CD4-positive, alpha-beta T cell (primary cell): ENCODE measurements at places on chromosomes 2 and 18. TPM values are rescaled to one million over a fixed set of nuclear protein-coding genes. Genes with fewer than 3 reads are reported as not detected.

DNA sequence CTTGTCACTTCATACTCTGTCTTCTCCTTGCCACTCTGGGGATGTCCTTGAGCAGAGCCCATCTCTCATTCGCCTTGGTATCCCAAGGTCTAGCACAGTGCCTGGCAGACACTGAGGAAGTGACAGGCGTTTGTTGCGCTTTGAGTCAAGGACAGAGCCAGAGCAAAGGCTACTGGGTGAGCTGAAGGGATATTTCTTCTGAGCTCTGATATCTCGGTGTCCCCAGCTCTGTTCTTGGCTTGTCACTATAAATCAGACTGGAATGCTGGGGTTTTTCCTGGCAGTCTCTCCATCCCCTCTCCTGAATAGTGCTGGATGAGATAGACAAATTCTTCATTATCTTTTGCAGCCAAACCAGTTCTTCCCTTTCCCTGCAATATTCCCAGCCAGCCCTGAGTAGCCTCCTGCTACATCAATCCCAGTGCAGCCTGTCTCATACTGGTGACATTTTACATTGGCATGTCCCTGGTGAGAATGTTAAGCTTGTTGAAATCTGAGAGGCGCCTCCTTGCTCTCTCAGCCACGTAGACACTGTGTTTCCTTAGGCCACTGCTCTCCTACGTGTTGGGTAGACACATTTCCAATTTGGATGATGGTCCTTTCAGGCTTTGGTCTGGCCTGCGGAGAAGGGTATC is 61.7 kb downstream of the CTIF start:
- DNase-seq = no peak

- DNase-seq = no peak
These were observed 484 bp downstream of the APCDD1 start for GRCh38 chr18:10454681-10455557.

Gene AQP12B
- not detected for total RNA-seq

DNA sequence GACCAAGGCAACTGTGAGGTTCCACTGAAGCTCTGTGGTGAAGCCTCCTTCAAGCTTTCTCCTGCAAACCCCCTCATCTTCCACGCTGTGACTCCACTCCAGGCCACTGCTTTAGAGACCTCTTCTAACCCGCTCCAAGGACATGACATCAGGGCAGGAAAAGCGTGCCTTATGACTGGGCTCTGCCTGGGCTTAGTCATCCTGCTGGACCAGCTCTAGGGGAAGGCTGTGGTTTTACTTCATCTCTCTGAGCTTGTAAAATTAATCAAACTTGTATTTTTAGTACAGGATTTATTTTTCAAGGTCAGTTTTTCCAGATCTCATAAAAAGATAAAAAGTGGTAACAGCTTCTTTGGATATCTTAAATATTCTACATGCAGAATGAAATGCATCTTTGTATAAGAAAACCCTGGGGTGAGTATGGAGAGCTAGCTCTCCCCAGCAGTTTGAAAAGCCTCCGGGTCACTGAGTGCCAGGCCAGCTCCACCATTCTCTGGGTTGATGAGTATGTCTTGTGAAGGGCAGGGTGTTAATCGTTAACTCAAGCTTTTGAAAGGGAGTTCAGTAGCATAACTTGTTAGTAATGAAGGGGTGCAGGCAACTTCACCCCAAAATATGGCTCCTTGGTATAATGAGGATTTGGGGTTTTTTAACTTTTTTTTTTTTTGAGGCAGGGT is 33.1 kb upstream of the YPEL5 start:
- no peak for DNase-seq

Gene LBX2
- total RNA-seq = not detected

DNA sequence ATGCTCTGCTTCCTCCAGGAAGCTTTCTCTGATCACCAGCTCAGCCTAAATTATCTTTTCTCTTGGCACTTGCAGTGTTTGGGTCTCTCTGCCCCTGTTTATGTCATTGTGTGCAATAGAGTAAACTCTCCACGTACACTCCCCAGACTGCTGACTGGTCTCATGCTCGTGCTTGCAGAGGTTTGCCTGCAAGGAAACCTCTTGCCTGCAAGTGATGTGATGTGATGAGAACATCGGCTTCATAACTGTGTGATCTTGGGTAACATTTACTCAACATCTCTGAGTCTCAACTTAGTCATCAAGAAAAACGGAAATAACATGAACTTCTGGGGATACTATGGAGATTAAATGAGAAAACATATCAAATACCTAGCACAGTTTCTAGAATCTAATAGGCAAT is 92.3 kb downstream of the BIN1 start:
- no peak for DNase-seq

Gene LIPT1
- 13.3 TPM for total RNA-seq

DNA sequence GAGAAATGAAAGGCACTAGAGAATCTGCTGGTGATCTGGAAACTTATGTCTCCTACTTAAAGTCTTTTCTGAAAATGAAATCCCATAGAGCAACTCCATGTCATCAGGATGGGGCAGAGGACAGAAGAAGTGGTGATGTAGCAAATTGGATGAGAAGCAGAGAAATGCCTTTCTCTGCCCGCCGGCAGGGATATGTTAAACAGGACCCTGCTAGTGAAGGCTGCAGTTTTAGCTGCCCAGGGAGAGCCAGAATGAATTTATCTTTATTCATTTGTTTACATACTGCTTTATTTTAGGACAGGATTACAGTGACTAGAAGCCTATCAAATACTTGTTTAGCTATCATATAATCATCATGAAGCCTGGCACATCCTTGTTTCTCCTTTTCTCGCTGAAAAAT is 247.0 kb downstream of the DOK6 start:
- no peak for DNase-seq

Gene ECEL1
- not detected for total RNA-seq

GRCh38 chr2:227450311-227450841 is 21.6 kb upstream of the AGFG1 start:
- no peak for DNase-seq

DNA sequence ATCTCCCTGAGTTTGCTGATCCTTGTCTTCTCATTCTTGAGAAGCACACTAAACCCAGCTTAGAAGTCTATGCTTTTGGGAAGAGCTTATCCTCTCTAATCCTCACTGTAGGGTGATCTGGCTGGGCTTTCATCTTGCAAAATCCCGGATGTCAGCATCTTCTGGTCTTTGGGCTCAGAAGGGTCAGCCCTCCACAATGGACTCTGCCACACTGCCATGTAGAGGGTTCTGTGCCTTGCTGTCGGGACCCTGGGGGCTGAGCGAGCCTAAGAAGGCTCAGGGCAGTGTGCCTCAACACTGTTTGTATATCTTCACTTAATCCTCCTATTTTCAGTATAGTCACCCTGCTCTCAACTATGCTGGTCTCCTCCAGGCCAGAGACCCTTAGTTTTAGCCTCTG is 102.3 kb downstream of the TGIF1 start:
- no peak for DNase-seq
